ENCODE measurements at places on chromosomes 6 and 20.

- DNase-seq, result no peak
These were observed 99.9 kb downstream of the BANF2 start for GRCh38 chr20:17799575-17800227.

DNA sequence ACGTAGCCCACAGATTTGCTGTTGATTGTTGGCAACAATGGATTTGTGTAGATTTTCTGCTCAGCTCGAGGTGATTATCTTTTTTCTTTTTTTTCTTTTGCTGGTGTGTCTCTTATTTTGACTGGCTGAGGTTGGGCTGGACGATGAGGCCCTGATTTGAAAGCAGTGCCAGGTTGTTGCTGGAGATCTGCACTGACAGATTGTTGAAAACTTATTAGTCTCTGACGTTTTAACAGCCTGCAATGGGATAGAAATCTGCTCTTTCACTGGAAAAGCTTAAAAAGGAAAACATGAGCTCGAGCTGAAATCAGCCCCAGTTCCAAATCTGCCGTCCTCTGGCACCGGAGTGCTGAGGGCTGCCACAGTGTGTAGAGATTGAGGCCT, 87.7 kb downstream of the PDE7B start:
- no peak for DNase-seq

DNA sequence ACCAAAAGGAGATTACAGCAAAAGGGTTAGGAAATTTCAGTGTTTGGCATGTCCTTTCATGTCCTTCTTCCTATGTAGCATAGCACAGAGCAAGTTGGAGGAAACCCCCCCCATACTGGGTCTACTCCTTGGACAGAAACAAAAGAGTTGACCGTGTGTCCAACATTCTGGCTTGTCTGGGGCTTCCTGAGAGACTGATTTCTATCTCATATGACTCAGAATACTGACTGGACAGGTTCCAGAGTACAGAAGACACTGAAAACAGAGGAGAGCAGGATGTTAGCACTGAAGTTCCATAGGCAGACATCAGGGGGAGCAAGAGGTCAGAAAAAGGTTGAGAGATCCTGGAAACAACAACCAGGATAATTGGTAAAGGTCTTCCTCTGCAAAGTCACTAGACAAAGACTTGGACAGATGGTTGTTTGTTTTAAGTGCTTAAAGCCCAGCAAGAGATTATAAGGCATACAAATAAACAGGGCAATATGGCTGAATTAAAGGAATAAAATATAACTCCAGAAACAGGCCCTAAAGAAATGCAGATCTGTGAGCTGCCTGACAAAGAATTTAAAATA, 48.4 kb downstream of the USP49 start:
- peak; percentile 90 for DNase-seq

DNA sequence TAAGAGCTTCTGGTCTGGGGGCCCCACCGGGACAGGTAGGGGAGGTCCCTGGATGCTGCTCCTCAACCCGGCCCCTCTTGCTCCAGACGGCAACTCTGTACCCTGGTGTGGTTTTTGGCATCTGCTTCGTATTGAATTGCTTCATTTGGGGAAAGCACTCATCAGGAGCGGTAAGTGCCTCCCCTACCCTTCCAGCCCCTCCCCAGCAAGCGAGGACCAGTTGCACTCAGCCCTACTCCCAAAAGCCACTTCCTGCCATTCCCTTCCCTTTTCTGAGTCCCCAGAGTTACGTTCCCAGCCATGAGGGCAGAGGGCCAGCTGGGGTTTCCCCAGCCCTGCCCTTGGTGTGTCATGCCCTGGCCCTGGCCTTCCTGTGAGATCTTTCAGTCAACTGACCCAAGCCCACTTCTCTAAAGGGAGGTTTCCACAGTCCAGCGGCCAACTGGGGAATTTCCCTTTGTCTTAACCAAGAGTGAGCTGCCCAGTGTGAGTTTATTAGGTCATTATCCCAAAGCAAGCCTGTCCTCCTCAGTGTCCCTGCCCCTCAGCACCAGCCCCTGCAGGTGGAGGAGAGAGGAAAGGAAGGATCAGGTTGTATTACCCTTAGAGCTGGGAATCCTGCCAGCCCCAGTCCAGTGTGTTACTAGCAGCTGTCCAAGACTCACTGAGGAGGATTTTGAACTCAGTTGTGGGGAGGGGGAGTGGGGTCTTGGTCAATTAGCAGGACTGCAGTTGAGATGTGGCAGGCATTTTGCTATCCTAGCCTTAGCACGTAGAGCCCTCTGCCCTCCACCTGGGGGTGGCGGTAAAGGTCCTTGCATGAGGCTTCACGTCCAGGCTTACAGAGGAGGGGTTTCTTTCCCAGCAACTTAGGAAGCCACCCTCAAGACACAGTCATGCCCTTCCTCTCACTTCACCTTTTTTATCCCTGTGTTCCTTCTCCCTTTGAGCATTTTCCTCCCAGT, 45.8 kb downstream of the TM9SF4 start:
- peak; percentile 81 for DNase-seq

DNA sequence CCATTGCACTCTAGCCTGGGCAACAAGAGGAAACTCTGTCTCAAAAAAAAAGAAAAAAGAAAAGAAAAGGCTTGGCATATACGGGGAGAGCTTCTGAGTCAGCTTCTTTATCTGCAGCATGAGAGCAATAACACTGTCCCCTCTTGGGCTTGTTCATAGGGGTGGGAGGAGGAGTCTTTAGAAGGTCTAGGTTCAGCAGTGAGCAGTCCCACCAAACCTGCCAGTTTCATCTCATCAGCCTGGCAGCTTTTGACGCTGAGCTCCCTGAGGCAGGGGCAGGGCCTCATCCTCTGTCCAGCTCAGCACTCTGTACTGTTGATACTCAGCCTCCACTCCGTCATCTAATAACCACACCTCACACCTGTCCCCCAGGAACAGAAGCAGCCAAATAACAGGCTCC, 5.6 kb upstream of the C6orf132 start:
- DNase-seq, result no peak

- no peak for DNase-seq
These were observed 17.0 kb downstream of the PHF20 start for GRCh38 chr20:35788796-35789195.

- no peak for DNase-seq
These were observed 90.1 kb downstream of the SPTLC3 start for GRCh38 chr20:13098720-13099355.

DNA sequence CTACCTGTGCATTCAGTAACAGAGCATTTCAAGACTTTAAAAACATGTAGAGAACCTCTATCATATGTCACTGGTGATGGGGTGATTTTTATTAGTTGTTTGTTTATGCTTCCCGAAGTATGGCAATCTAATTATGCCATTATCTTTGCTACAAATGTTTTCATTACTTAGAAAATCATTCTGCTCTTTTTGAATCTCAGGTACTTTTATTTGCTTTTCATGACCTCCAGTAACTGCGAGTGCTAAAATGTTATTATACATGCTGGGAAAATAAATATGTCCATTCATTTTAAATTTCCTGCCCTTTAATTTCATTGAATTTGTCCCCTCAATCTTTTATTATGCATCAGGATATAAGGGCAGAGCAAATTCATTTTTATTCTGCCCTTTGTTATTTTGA, 515.7 kb downstream of the NKAIN2 start:
- no peak for DNase-seq

Data from RWPE2 (cell line).